ENCODE measurements at places on chromosomes 3 and 15.

DNA sequence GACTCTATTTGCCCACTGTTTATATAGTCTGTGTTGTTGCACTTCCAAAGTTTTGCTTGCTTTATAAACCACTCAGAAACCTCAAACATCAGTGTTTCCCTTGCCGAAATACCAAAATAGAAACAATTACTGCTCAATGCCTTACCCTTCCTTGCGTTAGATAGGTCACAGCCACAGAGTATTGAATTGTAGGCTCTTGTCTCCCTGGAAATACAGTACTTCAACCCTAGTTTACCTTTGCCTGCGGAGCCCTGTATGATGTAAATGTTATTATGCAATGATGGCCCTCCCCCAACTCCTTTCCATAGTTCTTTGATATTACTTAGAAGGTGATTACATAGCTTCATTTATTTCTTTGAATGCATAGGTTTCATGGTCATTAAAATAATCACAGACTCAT, 44.2 kb downstream of the SOX2 start:
- no peak for DNase-seq

GRCh38 chr3:9168241-9168741, 81.2 kb downstream of the SRGAP3 start:
- no peak for DNase-seq

DNA sequence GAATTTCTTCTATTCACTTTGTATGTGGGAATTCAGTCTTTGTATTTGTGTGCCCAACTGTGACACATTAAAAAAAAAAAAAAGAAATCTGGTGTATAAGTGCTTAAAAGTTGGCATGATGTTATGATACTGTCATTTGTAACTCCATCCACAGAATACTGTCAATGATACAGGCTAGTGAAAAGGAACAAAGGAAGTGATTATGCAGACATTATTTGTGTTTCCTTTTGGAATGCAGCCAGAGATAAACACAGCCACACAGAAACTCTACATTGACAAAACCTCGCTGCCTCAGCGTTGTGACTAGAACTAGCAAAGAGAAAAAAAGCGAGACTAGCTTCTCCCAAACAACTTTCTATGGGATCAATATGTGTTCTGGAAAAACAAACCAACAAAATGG, 519.2 kb upstream of the AGTR1 start:
- peak; percentile 9 for DNase-seq

DNA sequence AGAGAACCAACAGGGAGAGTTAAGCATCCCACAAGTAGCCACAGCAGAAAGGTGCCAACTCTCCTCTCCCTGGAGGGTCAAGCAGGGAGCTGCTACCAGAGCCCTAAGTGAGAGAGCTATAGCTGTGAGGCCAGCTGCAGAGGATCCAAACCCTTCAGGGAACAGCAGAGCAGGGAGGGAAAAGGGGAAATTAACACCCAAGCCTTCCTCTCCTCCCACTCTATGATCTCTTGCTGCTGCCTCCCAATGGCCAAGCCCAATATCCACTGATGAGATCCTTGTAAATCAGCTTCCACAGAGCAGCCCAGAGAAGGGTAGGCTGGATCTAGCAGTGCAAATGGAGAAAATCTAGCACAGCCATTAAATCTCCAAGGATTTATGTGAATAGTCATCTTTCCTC, 68.2 kb upstream of the THBS1 start:
- DNase-seq, result no peak

- DNase-seq, result peak; percentile 76
These were observed 49.7 kb upstream of the MYZAP start for GRCh38 chr15:57541805-57542504.

DNA sequence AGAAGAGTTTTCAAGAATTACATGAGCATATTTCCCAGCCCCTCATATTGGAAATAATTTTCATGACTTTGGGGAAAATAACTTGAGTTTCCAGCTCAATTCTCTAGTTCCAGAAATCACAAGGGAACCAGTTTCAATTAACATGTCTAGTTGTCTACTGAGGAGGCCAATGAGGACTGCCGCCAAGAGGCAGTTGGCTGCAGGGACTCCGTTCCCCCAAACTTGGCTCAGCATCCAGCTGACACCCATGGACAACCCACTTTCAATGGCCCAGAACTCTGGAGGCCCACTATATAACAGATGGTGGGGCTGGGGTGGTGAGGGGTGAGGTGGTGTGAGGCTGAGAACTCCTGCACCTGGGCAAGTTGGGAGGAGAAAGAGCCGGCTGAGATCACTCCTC, 86.5 kb upstream of the TNFAIP8L3 start:
- DNase-seq, result no peak

GRCh38 chr15:29689287-29689986, 132.8 kb downstream of the TJP1 start:
- DNase-seq, result no peak

DNA sequence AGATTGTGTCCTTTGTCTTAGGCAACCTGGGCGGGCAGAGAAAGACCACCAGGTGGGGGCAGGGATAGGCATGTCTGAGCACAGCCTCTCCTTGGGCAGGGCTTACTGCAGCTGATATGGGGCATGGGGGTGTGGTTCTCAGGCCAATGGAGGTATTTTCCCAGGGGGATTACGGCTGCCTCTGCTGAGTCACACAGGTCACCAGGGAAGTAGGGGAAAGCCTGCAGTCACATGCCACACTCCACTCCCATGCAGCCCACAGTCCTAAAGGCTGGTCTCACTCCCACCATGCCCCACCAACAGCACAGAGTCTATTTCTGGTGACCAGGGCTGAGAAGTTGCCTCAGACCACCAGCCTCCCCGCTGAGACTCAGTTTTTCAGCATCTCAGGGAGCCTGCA, 466.4 kb downstream of the DIPK2A start:
- DNase-seq, result no peak

DNA sequence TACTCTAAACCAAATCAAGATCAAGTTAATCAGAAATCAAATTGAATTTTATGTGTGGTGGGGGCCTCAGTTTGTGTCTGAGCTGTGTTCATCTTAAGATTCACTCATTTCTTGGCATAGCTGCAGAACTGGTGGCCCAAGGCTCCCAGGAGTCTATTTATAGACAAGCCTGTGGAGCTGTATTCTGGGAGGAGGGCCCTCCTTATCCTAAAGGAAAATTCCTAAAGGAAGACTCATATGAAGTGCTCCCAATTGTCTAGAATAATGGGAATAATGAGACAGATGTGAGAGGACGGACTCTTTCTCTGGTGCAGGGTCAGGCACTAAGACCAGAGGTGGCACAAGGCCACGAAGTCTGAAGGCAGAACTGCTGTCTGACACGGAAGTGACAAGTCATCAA, 38.9 kb downstream of the C3orf85 start:
- peak; percentile 72 for DNase-seq

GRCh38 chr15:85008474-85009260, 27.0 kb downstream of the PDE8A start:
- no peak for DNase-seq

- no peak for DNase-seq
These were observed 33.0 kb downstream of the ATP1B3 start for GRCh38 chr3:141909408-141909807.

DNA sequence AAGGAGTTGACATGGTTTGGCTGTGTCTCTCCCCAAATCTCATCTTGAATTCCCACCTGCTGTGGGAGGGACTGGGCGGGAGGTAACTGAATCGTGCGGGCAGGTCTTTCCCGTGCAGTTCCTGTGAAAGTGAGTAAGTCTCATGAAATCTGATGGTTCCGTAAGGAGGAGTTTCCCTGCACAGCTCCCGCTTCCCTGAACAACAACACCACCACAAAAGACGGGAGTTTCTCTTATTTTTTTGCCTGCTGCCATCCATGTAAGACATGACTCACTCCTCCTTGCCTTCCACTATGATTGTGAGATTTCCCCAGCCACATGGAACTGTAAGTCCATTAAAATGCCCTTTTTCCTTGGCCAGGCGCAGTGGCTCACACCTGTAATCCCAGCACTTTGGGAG, 22.7 kb downstream of the XXYLT1 start:
- DNase-seq, result no peak

DNA sequence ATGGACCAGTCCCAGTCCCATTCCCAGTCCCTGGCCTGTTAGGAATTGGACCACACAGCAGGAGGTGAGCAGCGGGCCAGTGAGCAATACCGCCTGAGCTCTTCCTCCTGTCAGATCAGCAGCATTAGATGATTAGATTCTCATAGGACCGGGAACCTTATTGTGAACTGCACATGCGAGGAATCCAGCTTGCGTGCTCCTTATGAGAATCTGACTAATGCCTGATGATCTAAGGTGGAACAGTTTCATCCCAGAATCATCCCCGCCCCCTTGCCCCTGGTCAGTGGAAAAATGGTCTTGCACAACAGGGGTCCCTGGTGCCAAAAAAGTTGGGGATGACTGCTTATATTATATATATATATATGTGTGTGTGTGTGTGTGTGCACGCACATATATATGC, 63.1 kb downstream of the IFT57 start:
- no peak for DNase-seq

GRCh38 chr3:151971814-151972579, 98.6 kb downstream of the SUCNR1 start:
- no peak for DNase-seq

- DNase-seq, result no peak
These were observed 473 bp upstream of the COMMD2 start for GRCh38 chr3:149752788-149753136.

DNA sequence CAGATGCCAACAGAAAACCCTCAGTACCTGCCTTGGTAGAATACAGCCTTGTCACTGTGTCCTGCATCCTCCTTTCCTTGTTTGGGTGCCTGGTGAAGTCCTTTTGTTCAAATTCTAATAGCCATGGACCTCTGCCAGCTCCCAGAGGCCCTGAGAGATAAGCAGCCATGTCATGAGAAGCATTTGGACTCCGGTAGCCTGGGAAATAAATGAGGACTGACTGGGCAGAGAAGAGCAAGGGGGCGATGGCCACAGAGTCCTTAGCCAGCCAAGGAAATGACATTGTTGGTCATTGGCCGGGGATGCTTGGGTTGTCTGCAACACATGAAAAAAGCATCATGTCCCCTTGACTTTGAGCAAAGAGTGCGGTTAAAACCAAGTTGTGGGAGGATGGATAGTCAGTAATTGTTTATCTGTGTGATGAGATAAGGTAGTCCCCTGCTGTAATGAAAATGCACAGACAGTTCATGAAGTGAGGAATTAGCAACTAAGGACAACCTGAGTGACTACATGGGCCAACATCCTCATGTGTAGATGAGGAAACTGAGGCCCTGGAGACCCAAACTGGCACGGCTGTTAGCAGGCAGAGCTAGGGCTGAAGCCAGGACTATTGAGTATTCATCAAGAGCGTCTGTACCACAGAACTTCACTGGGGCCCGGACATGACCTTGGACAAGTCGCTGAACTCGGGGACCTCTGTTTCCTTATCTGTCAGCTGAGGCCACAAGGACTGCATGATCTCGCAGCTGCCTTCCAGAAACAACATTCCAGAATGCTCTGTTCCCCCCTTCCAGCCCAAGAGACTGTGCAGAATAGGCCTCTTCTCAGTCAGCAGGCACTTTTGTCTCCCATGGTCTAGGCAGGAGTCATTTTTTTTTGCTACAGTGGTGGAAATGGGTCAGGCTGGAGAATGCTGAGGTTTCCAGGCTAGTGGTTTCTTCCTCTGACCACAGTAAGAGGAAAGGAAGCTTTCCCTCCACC, 90.5 kb upstream of the CTDSPL start:
- no peak for DNase-seq

DNA sequence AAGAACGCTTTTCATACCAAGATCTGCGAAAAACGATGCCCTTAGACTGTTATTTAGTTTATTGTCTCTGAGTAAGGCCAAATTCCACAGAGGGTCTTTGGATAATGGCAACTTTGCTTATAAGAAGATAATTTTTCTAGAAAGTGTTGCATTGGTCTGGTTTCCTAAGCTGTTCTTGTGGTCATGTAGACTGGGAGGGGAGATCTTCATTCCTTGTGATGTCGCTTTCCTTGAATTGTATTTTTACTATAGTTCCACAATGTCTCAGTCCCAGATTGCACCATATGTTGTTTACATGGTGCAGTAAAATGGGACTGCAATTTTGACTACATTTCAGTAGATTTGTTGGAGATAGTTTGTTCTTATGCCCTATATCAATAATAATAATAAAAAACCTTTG, 28.8 kb upstream of the ST3GAL6 start:
- DNase-seq, result peak; percentile 36

DNA sequence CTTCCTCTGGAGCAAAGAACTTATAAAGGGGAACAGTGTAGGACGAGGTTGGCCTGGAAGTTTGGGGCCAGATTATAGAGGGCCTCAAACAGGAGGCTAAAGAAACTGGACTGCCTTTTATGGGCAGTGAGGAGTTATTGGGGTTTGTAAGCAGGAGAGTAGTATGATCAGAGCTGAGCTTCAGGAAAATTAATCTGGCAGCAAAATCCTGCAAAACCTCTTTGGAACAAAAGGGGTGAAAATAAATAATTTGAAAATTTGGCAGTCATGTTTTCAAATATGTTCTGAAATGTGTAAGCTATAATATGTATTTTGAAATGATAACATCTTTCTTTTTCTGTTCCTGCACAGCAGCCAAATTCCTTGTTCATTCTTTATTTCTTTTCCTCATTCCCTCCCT, 164.9 kb downstream of the THSD4 start:
- no peak for DNase-seq

DNA sequence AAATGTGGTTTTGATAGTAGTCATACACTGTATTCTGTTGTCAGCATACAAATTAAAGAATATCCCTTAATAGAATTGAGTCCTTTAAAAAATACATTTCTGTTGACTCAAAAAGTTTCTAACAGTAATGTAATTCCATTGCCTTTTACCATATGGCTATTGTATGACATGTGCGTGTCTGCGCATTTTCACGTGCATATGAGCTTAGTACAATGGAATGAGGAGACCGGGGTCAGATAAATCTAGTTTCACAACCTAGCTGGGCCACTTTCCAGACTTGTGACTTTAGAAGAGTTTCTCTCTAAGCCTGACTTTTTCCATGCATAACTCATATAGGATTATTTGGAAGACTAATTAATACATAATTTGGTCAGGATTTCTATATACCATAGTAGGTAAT, 38.7 kb downstream of the ZBTB38 start:
- peak; percentile 97 for DNase-seq

DNA sequence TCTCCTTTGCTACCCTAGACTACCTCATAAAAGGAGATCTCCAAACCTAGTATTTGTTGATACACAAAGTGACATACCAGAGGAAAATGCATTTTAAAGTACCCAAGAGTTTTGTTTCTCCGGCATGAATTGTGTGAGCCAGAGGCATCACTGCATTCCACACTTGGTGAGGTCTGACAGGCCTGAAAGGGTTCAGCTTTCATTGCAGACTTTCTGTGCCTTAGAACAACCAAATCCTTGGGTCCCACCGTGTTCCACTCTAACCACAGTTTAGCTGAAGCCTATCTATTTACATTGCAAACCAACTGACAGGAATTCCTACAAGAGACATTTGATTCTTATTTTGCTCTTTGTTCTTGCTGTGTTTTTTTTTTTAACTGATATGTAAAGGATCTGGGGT, 21.0 kb upstream of the EID1 start:
- peak; percentile 67 for DNase-seq

GRCh38 chr15:91866371-91866905, 12.9 kb downstream of the SLCO3A1 start:
- DNase-seq, result no peak

Measured in mesenchymal stem cell (in vitro differentiated cells and primary cell).